ENCODE measurements at places on chromosomes 6 and 20. TPM values are rescaled to one million over a fixed set of nuclear protein-coding genes. Genes with fewer than 3 reads are reported as not detected.

- no peak for DNase-seq
Observed at GRCh38 chr20:37406010-37406998, 60.4 kb downstream of the SRC start.

RAET1G gene
- total RNA-seq: 1.9 TPM

SCRT2 gene
- not detected for total RNA-seq

GRCh38 chr6:83114164-83114563 is 46.7 kb downstream of the DOP1A start:
- DNase-seq: no peak

DNA sequence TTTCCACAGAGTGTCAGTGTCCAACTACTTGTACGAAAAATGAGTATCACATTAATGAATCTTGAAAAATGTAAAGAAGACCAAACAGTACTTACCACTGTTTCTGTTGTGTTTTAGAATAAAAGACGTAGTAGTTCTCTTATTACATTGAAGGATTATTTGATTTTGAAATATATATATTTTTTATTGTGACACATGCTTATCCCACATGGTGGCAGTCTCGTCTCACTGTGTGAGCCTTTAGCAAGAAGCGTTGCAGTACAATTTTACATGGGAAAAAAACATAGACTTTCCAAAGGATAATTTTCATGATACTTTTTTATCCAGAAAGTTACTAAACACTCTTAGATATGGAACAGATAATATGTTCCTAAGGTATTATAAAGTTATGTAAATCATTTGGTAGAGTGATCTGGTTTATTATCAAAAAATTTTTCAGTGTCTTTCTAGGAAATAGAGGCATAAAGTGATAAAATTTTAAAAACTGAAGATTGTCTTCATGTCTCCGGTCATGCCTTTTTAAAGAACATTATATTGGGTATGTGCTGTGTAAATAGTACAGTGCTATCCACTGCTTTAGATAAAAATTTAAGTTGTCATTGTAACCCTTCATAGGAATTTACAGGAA is 117.5 kb upstream of the SAMD5 start:
- no peak for DNase-seq

TAGAP gene
- 1.6 TPM for total RNA-seq

DNA sequence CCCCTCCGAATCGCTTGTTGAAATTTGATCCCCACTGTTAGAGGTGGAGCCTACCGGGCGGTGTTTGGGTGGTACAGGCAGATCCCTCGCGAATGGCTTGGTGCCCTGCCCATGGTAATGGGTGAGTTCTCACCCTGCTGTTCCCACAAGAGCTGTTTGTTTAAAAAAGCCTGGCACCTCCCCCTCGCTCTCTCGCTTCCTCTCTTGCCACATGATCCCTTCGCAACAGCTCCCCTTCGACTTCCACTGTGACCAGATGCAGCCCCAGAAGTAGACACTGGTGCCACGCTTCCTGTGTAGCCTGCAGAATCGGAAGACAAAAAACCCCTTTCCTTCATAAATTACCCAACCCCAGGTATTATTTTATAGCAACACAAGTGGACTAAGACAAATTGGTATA is 292.2 kb upstream of the QKI start:
- DNase-seq: no peak

CFB gene
- 6.8 TPM for total RNA-seq

GRCh38 chr6:70520575-70520974 is 46.2 kb upstream of the SDHAF4 start:
- no peak for DNase-seq

GRCh38 chr6:21745543-21746337 is 152.2 kb downstream of the SOX4 start:
- no peak for DNase-seq

TRIM40 gene
- not detected for total RNA-seq

DNA sequence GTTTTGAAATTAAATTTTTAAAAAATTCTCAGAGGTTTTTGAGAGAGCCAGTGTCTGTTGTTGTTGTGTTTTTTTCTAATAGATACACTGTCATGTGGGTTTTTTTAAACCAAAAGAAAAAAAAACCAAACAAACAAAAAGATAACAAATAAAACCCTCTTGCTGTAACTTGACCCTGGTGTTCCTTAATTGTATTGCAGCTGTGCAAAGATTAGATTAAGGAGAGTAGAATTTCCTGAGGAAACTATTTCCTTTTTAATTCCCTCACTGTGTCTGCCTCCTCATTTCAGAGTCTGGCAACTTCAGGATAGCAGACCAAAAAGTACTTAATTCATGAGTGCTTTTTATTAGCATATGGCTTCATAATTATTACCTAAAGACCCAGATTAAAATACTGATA is 281.9 kb downstream of the EPM2A start:
- no peak for DNase-seq

GRCh38 chr6:24330137-24330732 is 27.6 kb downstream of the DCDC2 start:
- no peak for DNase-seq

DNA sequence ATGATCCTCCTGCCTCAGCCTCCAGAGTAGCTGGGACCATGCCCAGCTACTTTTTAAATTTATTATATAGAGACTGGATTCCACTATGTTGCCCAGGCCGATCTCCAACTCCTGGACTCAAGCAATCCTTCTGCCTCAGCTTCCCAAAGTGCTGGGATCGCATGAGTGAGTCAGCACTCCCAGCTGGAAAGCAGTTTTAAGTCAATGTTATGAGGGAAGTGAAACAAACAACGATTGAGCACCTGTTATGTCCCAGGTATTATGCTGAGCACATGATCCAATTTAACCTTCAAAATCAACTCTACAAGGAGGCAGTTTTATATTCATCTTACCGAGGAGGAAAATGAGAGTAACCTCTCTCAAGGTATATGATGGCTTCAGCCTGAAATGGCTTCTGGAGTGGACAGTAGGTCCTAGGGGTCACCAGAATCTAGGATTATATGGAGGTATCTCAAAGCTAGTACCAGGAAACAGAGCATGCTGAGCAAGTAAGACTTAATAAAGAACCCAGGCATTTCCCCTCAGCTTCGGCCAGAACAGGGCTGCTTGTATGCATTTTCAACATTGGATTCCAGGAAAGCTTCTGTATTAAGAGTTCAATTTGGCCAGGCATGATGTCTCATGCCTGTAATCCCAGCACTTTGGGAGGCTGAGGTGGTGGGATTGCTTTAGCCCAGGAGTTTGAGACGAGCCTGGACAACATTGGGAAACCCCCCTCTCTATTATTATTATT is 55.0 kb downstream of the EDN1 start:
- no peak for DNase-seq

- DNase-seq: no peak
Observed at GRCh38 chr6:154123155-154123956, 84.3 kb downstream of the OPRM1 start.

DNA sequence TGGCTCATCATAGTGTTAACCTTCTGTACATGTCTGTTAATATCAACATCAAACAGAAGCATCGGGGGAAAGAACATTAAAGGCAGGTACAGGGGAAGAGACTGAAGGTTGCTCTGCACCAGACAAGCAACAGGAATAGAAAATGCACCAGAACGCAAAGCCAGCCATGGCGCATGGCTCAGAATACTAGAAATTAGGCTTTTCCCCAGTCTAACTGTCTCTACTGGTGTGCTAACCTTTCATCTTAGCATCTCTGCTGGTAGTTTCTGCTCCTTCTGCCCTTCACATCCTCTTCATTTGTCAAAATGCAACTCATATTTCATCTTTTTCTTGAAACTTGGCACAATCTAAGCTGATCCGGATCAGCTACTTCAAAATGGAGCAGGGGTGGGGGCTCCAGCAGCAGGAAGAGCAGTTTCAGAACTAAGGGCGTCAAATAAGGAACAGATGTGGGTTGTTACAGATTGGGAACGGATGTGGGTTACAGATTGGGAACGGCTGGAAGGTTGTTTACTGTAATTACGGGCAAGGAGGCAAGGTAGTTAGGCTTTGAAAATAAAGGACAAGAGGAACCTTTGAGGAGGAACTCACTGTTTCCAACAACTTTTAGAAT is 13.1 kb upstream of the RNASET2 start:
- no peak for DNase-seq

GRCh38 chr20:17560344-17561074 is 9.4 kb upstream of the DSTN start:
- no peak for DNase-seq

SLC26A8 gene
- not detected for total RNA-seq

TRIM31 gene
- total RNA-seq: not detected

CCDC167 gene
- total RNA-seq: 28.2 TPM

POM121L2 gene
- not detected for total RNA-seq

DNA sequence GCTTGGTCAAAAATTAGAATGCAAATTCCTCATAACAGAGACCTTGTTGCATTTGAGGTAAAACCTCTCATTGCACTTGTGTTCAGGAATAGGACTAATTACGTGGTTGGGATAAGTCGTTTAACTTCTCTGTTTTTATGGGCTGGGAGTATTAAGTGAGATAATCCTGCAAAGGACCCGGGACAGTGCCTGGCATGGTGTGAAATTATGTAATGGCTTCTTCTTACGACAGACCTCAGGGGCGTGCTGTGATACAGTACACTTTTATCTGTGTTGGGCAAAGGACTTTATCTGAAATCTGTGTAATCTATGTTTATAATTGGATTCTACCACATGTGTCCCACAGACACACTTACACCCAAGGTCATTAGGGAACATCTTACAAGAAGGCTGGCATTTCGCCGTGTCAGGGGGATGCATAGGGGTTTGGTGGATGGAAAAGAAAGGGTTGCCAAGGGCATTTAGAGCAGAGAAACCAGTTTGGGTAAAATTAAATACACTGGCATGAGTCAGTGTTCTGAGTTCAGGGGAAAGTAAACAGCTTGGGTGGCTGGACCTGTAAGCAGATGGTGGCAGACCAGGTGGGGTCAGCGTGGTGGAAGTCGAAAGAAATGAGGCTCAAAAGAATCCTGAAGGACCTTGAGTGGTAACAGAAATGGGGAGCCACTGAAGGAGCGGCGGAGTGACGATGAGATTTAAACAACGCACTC is 17.2 kb upstream of the RTF2 start:
- DNase-seq: no peak

SNAP25 gene
- total RNA-seq: not detected

DNA sequence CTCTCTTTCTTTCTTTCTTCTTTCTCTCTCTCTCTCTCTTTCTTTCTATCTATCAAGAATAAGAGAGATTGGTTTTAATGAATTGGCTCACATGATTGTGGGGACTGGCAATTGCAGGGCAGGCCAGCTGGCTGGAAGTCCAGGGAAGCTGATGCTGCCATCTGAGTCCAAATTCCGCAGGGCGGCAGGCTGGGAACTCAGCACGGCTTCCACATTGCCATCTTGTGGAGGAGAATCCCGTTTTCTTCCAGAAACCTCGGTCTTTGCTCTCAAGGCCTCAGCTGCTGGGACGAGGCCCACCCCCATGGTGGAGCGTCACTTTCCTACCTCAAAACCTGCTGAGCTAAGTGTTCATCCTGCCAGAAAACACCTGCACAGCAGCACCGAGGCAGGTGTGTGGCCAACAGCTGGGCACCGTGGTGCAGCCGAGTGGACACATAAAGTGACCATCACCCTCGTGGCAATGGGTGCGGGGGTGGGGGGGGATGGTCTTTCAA is 58.8 kb upstream of the SLCO4A1 start:
- no peak for DNase-seq

GRCh38 chr6:484086-484745 is 92.7 kb downstream of the IRF4 start:
- DNase-seq: no peak

- no peak for DNase-seq
Observed at GRCh38 chr20:57922083-57922482, 212.3 kb upstream of the PMEPA1 start.

LTB gene
- total RNA-seq: not detected

DNA sequence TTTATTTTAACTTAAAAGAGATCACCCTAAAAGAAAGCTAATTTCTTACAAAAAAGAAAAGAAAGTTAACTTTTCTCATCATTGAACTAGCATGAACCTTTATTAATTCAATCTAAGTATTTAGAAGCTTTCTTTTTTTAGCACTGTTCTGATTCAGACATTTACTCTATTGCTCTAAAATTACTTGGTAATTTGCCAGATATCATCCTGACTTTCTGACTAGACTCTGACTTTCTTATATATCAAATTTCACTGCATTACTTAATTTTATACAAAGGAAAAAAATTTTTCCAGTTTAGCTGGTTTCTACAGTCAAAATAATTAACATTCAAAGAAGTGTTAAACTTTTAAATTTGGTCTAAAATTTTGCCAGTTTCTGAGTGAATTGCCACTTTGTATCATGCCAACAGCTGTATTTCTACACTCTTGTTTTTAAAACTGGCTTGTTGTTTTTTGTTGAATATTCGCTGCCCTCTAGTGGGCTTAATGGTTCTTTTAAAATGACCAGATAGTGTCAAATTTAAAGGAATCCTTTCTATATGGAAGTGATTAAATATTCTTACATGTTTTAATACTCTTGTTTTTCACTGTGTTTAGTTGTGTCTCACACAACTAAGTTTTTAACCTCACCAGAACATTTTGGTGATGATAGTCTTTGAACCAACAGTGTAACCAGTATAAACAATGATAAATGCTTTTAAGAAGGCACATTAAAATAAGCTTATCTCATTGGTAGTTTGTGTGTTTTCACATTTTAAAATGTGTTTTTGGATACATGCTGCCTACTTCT is 102.0 kb downstream of the POPDC3 start:
- DNase-seq: no peak

GRCh38 chr6:159807150-159807858 is 7.2 kb downstream of the PNLDC1 start:
- DNase-seq: no peak

DNA sequence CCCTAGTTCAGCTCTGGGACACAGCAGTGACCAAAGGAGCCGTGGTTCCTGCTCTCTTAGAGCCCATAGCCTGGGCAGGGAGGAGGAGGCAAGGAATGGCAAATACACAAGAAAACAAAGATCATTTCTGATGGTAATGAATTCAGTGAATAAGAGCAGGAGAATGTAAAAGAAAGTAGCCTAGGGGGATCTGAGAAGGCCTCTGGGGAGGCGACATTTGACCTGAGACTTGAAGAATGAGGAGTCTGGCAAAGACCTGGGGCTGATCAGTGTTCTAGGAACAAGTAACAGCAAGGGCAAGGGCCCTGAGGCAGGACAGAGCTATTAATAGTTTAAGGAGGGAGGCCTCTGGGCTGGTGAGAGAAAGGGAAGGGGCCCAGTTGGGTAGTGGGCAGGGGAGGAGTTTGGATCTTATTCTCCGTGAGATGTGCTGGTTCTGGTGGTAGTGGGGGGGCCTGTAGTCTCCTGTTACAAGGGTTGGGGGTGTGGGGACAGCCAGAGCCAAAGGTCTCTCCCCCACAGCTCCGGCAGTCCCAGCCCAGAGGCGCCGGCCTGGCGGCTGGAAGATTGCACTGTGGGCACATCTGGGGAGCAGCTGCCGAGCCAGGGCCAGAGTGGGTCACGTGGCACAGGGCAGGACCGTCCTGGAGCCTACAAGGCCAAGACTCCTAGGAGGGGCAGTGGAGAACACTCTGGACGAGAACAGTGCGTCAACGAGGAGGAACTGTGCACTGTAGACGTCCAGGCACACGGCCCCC is 9.3 kb upstream of the ID1 start:
- DNase-seq: peak; percentile 94

- DNase-seq: no peak
Observed at GRCh38 chr6:5412017-5412416, 150.7 kb downstream of the FARS2 start.

TGM3 gene
- 56.5 TPM for total RNA-seq

Data from suprapubic skin (tissue), 4 donors.